ENCODE measurements at places on chromosomes 12 and 14.

- no peak for DNase-seq
These were observed 225.4 kb downstream of the BTG1 start for GRCh38 chr12:91920276-91920675.

DNA sequence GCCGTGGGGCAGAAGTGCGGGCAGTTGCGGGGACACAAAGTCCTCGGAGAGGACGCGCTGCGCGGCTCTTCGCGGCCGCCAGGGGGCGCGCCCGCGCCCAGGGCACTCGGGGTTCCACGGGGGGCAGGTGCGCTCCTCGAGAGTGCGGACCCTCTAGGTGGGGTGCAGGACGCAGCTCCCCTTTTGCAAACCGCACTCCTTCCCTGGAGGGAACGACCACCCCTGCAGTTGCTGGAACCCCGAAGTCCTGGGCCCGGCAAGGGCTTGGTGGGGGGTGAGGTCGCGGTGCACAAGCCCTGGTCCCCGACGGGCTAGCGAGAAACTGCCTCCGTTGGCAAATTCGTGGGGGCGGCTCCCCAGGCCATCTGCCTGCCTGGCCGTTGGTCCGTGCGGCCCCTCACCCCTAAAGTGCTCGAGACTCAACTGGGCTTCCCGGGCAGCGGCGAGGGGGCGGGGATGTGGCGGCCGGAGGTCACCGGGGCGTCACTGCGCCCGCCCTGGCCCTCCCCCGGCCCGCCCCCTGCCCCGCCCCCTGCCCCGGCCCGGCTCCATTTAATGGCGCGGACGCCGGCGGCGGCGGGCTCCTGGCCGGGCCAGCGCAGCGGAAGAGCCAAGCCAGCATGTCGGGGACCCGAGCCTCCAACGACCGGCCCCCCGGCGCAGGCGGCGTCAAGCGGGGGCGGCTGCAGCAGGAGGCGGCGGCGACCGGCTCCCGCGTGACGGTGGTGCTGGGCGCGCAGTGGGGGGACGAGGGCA is at the start of gene ADSS1:
ADSS1 (plus strand) TSS at position 579 of the 756 bp plus-strand sequence; CDS start at position 621, 42 bp downstream.
- peak; percentile 76 for DNase-seq

- peak; percentile 58 for DNase-seq
These were observed 9.8 kb downstream of the FAM222A start for GRCh38 chr12:109723311-109723881.

DNA sequence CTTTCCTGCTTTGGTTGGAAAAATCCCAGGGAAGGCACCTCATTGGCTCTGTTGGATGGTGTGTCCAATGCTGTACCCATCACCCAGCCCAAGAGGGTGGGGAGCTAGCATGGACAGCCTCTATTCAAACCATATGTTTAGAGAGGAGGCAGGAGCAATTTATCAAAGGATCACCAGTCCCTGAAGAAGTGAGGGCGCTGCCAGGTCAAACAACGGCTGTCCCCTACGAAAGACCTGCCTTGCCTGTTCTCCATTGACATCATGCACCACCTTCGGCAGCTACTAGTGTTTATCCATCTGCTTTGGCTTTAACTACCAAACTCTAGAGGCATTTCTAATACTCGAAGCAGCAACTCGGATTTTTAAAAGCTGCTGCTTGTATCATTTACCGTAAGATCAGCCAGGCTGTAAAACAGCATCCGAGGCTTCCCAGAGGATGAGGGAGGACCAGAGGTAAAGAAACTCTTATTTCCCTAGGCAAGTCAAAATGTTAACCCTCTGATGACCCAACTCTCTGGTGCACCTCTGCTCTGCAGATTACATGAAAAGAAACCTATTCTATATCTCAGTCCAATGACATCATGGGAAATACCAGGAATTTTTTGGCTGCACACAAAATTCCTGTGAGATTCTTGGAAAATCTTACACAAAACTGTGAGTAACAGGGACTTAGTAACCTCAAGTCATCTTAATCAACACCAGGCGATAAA is 720.9 kb upstream of the TBX3 start:
- no peak for DNase-seq

DNA sequence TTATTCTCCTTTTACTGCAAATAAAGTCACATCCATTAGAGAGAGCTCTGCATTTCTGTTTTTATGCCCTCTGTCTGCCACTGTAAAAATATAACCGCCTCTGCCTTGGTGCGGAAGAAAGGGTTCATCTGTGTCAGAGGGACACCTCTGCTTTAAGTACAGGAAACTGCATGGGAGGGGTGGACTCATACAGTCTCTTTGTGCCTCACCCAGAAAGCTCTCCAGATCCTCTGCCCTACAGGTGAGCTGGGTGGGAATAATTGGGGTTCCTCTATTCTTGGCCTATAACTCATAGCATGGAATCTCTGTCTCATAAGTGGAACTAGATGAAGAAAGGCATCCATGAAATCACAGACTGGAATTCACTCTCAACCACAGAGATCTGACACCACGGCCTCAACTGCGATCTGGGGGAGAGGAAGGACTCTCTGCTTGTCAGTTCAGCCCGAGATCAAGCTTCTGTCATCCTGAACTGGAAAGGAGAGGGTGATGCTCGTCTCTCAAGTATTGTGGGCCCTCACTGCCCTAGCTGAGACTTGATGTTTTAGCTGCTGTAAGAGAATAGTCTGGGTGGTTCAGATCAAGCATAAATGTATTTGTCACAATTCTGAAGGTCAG is 702.3 kb downstream of the TMEM121 start:
- no peak for DNase-seq

GRCh38 chr12:66237505-66238175 is 48.6 kb downstream of the IRAK3 start:
- no peak for DNase-seq

DNA sequence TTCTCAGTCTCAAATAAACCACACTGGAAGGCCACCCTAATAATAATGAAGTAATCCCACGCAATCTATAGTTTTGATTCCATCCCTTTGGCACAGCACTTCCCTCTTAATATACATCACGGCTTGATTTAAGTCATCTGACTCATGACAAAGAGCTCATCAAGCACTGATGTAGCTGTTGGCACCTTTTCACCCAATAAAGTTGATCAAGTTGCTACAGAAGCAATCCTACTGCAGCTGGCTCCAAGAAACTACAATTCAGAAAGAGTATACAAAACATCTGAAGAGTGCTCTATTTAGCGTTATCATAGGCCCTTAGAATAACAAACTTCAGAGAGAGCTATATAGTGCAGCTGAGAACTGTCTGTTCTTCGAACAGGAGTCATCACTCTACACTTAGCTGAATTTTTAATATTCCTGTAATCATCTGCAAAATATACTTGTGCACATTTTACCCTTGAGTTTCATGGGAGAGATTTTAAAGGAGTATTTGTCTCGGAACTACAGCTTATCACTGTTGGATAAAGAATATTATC is 94.9 kb downstream of the OSBPL8 start:
- DNase-seq, result no peak

GRCh38 chr14:99574099-99574880 is 29.7 kb downstream of the CCDC85C start:
- no peak for DNase-seq

GRCh38 chr12:116731801-116732200 is 6.1 kb downstream of the SPRING1 start:
- no peak for DNase-seq

DNA sequence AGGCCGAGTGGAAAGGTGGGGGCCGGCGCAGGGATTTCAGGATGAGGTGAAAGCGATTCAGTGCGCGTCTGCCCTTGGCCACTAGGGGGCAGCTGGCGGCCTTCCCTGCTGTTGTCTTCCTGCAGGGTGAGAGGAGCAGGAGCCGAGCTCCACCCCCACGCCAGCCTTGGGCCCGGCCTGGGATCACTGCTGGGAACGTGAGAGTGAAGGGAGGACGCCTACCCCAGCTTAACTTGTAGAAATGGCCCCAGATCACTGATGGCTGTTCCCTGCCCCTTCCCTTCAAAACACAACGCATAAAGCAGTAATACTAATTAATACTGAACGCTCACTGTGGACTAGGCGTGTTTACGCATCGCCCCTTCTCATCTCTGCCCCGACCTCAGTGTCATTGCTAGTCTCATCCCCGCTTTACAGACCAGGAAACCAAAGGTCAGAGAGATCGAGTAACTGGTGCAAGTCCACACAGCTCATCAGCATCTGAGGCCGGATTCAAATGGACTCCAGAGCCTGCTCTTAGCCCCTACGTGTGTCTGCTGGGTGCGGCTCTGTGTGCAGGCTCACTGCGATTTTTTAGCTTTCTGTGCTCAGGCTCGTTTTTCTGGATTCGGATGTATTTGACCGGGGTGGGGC is 24.3 kb downstream of the MVK start:
- peak; percentile 83 for DNase-seq

DNA sequence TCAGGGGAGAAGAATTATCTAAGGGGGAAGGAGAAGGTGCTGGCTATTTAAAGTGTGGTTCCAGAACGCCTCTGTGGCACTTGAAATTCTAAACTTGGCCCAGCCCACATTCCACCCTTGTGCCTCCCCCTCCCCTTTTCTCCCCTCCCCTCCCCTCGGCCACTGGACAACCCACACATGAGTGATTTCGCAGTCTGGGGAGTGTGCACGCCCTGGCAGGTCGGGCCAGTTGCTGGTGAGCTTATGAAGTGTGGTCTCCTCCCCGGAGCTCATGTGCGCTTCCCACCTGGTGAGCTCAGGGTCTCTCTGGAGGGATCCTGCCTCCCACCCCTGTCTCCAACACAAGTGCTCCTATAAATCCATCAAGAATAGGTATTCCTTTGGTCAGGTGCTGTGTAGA is at the start of gene SLC6A13:
SLC6A13 (minus strand) TSS at position 20 of the 400 bp plus-strand sequence. CDS start 2,784 bp downstream, outside the sequence.
- DNase-seq, result no peak

DNA sequence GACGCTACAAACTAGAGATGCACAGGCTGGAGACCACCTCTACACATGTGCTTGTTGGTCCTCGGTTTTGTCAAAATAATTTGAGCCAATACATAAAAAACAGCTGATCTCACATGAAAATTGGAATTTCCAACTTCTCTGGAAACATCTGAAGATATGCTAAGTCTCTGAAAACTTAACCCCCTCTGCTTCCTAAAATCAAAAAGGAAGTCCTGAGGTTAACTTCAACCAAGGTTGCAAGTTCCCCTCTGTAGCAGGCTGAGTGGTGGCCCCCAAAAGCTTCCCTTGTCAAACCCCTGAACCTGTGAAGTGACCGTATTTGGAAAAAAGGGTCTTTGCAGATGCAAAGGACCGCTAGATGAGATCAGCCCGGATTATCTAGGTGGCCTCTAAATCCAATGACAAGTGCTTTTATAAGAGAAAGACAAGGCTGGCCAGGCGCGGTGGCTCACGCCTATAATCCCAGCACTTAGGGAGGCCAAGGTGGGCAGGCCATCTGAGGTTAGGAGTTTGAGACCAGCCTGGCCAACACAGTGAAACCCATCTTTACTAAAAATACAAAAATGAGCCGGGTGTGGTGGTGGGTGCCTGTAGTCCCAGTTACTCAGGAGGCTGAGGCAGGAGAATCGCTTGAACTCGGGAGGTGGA is 32.0 kb upstream of the VPS37B start:
- DNase-seq, result no peak

DNA sequence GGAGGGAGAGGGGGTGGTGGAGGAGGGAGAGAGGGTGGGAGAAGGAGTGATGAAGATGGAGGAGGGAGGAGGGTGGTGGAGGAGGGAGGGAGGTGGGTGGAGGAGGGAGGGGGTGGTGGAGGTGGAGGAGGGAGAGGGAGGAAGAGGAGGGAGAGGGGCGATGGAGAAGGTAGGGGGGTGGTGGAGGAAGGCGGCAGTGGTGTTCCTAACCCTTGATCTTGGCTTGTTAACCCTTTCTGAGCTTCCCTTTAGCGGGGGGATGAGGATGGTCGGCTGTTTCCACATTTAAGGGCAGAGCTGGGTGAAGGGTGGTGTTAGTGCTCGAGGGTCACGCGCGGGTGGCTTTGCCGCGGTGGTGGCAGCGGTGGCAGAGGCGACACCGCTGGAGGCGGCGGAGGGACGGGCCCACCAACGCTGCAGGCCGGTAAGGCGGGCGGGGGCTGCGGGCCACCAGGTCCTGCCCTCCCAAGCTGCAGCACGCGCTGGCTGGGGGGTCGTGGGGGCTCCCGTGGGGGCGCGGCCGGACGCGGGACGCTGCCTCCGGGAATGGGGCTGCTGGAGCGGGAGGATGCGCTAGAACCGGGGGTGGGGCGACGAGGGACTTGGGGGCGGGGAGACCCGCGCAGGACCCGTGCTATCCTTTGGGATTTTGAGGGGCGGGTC is 156.3 kb downstream of the PTPN11 start:
- DNase-seq, result no peak

DNA sequence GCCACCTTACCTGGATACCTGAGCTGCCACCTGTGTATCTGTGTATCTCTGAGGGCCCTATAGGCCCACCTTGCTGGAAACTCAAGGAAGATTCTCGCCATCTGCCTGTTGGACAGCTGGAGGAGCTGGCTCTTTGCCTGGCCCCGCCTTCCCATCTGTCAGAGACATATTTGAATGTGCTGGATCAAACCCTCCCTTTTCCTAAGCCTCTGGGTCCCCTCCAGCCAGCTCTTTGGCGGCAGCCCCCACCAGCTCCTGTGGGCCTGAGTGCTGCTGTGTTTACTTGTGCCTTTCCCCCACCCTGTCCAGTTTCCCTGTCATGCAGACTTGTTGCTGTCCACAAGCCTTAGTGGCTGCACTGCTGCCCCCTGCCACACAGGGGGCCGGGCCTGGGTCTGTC is 55.9 kb upstream of the SRSF5 start:
- DNase-seq, result peak; percentile 80

DNA sequence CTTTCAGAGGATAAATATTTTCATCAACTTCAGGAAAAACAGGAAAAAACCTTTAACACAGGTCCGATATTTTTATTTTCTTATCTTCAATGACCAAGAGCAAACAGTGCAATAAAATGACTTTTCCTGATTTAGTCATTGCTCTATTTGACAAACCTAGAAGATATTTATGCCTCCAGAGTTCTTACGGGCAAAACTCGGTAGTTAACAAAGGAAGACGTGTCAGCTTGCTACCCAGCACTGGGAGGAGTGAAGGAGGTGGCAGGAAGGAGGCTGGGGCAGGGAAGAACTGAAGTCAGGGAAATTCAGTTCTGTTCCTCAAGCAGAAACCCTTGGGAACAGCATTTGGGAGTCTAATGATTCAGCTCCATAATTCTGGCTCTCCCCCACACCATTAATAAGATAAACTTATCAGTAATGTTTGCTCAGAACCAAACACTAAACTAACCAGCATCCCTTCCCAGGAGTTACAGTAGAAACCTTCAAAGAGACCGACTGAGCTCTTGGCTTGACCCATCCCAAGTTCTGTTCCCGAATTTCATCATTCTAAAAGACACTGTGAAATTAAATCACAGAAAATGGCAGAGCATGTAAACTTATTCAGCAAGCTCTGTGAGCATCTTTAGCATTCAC is 163.3 kb downstream of the APAF1 start:
- no peak for DNase-seq

Measured in substantia nigra (tissue), 51 donors.